ENCODE measurements at places on chromosomes 2 and 18. TPM values are rescaled to one million over a fixed set of nuclear protein-coding genes. Genes with fewer than 3 reads are reported as not detected.

The OSGEPL1 gene
- 7.6 TPM for total RNA-seq

The MLPH gene
- total RNA-seq: not detected

The ACVR1C gene
- not detected for total RNA-seq

The ARHGEF33 gene
- 0.19 TPM for total RNA-seq

The REG3G gene
- not detected for total RNA-seq

The COBLL1 gene
- 5.2 TPM for total RNA-seq

The DBI gene
- total RNA-seq: 77.3 TPM

The ST3GAL5 gene
- 13.4 TPM for total RNA-seq

The RGPD4 gene
- total RNA-seq: not detected

The GULP1 gene
- total RNA-seq: 22.2 TPM

The MFSD6 gene
- 4.0 TPM for total RNA-seq

The KLHL41 gene
- total RNA-seq: 0.19 TPM

The EIF2AK3 gene
- total RNA-seq: 22.4 TPM

The TRIM43 gene
- total RNA-seq: not detected

The KCNIP3 gene
- total RNA-seq: 0.48 TPM

The MAL gene
- not detected for total RNA-seq

Measured in vein endothelial cell (primary cell).